ENCODE measurements at places on chromosomes 1 and 21.

DNA sequence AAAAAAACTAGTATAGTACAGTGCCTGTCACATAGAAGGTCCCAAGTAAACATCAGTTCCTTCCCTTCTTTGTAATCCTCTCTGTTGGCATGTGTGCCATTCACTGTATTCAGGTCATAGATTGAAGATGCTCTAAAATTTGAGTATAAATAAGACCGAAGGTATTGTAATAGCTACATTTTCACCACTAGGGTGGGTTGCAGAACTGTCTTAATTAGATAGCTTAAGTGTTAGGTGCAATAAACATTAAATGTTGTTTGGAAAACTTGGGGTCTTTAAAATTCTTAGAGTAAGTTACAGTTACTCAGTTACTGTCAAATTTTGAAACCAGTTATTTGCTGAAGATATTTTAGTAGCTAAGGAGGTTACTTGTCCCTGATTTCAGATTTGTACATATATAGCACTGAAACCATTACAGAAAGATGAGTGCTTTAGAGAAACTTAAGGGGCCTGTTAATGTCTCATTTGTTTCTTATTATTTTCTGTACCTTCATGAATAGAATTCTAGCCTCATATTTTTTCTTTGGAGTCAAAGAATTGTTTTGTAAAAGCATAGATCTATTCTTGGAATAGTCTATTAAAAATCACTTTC is 24.3 kb downstream of the PER3 start:
- DNase-seq, result no peak

- DNase-seq, result no peak
Observed at GRCh38 chr1:170929835-170930554, 5.3 kb upstream of the MROH9 start.

GRCh38 chr1:178086766-178087165 is 7.1 kb upstream of the RASAL2 start:
- DNase-seq, result no peak

DNA sequence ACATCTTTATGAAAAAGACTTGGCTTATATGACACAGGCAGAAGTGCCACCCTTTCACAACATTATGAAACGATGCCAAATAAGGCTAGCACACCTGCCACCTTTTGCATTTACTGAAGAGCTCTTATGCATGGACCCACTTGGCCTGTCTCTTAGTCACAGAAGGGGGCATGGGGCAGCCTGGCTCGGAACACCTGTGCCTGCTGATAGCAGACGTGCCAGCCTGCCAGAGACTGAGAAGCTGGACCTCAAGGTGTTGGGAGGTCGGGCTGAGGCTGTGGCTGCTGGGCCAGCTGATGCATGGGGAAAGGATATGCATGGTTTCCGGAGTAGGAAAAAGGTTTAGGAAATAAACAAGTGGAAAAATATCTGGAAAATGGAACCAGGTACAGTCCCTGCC is 21.5 kb downstream of the RCAN1 start:
- no peak for DNase-seq

- no peak for DNase-seq
Observed at GRCh38 chr21:44764319-44765230, 37.0 kb downstream of the UBE2G2 start.

GRCh38 chr21:35007348-35007747 is 41.8 kb downstream of the RUNX1 start:
- DNase-seq, result no peak

GRCh38 chr1:25657121-25657882 is 40.7 kb downstream of the MAN1C1 start:
- DNase-seq, result no peak

DNA sequence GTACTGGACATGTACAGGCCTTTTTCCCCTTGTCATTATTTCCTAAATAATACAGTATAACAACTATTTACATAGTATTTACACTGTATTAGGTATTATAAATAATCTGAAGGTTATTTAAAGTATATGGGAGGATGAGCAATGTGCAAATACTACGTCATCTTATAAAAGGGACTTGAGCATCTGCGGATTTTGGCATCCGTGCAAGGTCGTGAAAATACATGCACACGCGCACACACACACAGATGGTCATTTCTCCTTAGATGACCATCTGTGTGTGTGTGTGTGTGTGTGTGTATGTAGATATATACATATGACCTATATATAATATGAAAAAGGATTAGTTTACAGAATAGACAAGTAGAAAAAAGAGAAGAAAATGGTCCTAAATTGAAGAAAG is 15.4 kb downstream of the ALG14 start:
- DNase-seq, result no peak

GRCh38 chr1:150273311-150273710 is 721 bp downstream of the C1orf54 start:
- no peak for DNase-seq

DNA sequence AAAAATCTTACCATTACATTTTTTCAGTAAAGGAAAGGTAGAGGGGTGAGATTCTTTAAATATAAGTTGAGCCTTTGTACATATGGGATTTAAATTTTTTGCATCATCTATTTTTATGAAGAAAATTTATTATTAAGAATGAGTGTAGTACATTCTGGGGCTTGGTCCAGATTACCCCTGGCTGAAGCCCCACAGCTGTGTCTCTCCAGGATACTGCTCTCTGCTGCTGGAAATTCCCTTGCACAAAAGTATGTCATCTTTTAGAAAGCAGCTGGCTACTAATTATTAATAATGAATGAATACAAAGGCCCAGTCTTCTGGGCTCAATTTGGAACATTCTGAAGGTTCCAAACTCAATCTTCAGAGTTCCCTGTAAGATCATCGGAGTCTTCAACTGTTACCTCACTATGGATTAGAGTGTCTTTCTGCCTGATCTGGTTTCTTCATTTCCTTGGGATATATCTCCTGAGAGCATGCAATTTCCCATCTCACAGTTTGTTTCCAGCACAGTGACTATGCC is 428.6 kb upstream of the BRINP3 start:
- DNase-seq, result no peak

DNA sequence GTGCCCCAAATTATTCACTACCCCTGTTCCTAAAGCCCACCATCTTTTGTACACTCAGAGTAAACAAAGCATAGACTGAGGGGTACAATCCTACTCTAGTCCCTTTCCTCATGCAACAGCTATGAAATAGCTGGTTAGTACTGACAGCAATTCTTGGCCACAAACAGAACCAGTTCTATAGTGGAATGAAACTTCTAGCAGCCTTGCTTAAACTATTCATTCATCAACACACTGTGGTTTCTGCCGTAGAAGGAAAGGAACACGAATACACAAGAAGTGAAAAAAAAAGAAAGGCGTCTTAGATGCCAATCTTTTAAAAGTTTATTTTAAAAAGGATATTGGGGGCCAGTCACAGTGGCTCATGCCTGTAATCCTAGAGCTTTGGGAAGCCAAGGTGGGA is 9.9 kb downstream of the PSMB2 start:
- no peak for DNase-seq

DNA sequence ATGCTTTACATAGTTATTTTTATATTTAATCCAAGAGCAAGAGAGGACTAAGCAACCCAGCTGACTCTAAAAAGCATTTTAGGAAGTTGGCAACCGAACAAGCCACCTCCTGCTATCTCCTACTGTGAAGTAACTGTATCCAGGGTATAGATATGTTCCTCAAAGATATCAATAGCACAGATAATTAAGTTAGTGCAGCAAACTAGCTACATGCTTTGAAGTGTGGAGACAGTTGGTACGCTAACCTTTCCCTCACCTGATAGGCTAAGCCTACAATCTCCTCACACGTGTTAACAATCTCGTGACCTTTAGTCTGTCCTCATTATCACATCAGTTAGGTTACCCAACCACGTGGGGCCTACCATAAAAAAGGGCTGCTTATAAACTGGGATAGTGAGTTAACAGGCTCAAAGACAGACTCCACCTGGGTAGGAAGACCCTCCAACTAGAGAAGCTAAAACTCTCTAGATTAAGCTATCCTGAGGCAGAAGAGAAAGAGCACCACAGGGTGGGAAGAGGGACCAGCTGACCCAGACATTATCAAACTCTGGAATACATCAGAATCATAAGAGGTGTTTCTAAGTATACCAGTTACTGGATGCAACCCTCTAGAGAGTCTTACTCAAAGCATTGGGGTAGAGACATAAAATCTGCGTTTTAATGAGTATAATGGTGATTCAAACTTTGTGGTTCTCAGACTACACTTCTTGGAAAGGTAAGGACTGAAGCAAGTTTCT is 340.1 kb upstream of the ESRRG start:
- DNase-seq, result no peak

DNA sequence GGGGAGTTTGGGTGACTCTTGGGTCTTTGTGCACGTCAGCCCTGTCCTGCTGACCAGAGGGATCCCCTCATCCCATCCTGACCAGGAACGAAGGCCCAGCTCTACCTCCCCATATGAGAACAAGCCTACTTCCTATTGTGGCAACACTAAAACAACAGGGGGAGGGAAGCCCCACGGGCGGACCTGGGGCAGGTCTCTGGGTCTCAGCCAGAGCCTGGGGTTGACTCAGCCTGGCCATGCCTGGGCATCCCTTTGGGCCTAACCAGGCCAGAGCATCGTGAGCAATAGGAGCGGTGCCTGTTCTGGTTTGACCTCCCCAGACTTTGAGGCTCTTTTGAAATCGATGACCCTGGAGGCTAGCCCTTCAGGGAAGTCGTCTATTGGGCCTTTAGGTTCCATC is 16.8 kb downstream of the RPS6KA1 start:
- DNase-seq, result no peak

GRCh38 chr21:31688603-31689368 is 29.3 kb downstream of the SOD1 start:
- DNase-seq, result no peak

GRCh38 chr1:206513312-206514111 is 6.2 kb downstream of the RASSF5 start:
- no peak for DNase-seq

DNA sequence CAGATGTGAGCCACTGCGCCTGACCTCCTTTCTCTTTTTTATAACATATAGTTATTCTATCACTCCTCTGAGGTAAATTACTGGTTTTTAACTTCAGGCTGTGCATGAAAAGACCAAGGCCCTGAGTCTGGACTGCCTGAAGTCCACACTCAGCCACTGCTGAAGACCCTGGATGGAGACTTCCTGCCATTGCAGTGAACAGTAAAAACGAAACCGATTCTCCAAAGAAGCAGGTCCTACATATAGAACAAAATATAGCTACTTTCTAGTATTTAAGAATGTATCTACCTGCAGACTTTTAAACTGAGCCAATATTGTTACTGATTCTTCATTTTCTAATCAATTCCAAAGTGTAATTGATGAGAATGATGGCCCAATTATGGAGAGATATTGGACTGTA is 232.8 kb downstream of the CHRM3 start:
- DNase-seq, result no peak

- DNase-seq, result no peak
Observed at GRCh38 chr1:48765335-48765734, 11.4 kb downstream of the BEND5 start.

GRCh38 chr1:94314222-94314858 is 77.0 kb upstream of the ARHGAP29 start:
- DNase-seq, result no peak

DNA sequence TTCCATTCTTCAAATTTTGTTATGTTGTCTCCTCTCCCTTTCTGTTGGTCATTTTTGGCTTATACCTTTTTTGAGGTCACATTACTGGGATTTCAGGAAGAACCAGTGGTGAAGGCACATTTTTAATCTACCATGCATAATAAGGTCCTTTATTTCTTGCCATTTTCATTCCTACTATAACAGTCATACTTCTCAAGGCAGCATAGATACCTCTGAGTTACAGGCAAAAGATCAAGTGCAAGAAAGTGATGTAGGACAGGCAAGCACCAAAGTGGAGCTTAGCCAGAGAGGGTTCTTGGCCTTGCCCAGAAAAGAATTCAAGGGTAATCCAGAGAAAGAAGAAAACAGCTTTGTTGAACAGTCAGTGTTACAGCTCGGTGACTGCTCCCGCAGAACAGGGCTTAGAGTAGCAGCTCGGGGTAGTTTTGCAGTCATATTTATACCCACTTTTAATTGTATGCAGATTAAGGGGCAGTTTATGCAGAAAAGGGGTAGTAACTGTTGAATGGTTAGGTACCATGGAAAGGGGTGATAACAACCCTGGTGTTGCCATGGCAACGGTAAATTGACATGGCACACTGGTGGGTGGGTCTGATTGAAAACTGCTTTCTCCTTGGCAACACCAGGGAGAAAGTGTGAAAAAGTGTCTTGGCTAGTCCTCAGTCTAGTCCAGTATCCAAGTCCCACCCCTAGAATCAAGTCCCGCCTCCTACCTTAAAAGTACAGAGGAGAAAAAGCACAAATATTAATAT is 39.6 kb upstream of the DOCK7 start:
- DNase-seq, result no peak

- DNase-seq, result no peak
Observed at GRCh38 chr1:107076841-107077240, 20.4 kb downstream of the PRMT6 start.

DNA sequence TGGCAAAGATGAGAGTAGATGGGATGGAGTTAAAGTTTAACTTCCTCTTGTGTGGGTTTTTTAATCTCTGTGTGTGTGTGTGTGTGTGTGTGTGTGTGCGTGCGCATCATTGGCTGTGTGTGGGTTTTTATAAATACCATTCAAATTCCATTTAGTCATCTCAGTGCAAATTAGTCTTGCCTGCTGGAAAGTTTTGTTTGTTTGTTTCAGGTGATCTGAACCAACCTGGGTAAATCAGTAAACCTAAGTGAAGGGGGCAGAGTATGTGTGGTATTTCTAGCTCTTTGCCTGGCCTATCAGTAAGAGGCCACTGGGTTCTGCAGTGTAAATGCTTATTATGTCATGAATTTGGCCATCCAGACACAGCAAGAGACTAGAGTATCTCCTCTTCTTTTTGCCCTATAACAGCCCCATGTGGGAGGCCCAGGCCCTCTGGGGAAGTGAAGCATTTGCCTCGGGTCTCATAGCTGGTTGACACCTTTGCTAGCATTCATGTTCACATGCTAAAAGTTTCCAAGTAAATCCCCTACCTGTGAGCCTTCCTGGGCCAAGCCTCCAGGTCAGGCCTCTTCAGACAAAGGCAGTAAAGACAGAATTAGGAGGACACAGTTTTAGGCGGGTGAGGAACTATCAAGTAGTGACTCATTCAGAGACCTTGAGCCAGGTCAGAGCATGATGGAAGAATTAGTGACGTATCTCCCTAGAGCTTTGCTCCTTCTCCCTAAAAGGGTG is 14.7 kb downstream of the INTS3 start:
- no peak for DNase-seq

GRCh38 chr1:11693024-11693590 is 1.6 kb downstream of the DRAXIN start:
- DNase-seq, result no peak
